ENCODE measurements at places on chromosomes 3 and 15. TPM values are rescaled to one million over a fixed set of nuclear protein-coding genes. Genes with fewer than 3 reads are reported as not detected.

Gene SAMD7
- not detected for total RNA-seq

DNA sequence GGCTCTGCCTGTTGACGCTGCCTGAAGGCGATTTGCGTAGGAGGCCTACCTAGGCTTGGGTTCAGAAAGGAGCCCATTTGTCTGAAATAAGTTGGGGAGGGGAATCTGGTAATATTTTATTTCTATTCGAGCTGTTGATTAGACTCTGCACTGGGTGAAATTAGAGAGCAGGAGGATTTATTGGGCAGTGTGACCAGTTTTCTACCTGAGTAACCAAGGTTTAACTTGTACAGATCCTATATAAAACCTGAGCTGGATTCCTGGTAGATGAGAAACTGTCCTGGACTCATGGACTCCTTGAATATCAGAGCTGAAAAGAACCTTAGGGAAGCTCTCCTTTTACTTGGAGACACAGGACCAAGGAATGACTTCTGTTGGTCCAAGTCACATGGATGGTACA lies 19.6 kb upstream of the GPR156 start:
- DNase-seq: no peak

Gene PLCB2
- not detected for total RNA-seq

Gene GOLGA8S
- total RNA-seq: under 0.01 TPM

- no peak for DNase-seq
Observed at GRCh38 chr15:92149029-92149428, 244.7 kb upstream of the ST8SIA2 start.

Gene FGD5
- not detected for total RNA-seq
